ENCODE measurements at places on chromosomes 1 and 21. TPM values are rescaled to one million over a fixed set of nuclear protein-coding genes. Genes with fewer than 3 reads are reported as not detected.

Gene PARP1
- 62.9 TPM for total RNA-seq

Gene MANEAL
- total RNA-seq: 2.1 TPM

Gene MFAP2
- total RNA-seq: 118 TPM

Gene NID1
- 323 TPM for total RNA-seq

Gene RAB25
- not detected for total RNA-seq

Gene SPRR3
- total RNA-seq: not detected

Gene HIVEP3
- total RNA-seq: 0.93 TPM

Gene IVNS1ABP
- 9.5 TPM for total RNA-seq

Gene ZYG11A
- total RNA-seq: 0.23 TPM

Gene TMPRSS15
- not detected for total RNA-seq

Gene RGS16
- total RNA-seq: 0.23 TPM

Gene OR2T6
- not detected for total RNA-seq

Gene CELA2A
- not detected for total RNA-seq

Gene TSSK3
- total RNA-seq: not detected

Gene SYCP1
- not detected for total RNA-seq

Gene NUAK2
- 4.6 TPM for total RNA-seq

Gene RIPPLY3
- not detected for total RNA-seq

Gene PCP4
- total RNA-seq: not detected

Gene SLC44A5
- total RNA-seq: 0.26 TPM

Gene OR2G6
- total RNA-seq: not detected

Gene OR2M5
- not detected for total RNA-seq

Gene IL19
- total RNA-seq: not detected

Gene ZSWIM5
- total RNA-seq: under 0.01 TPM

Gene UBL4B
- total RNA-seq: 0.51 TPM

Gene DNAI4
- 4.1 TPM for total RNA-seq

Gene GSTM2
- 78.2 TPM for total RNA-seq

Gene FCRL6
- not detected for total RNA-seq

Gene BGLAP
- not detected for total RNA-seq

Gene TFF3
- total RNA-seq: 0.82 TPM

Gene BRDT
- total RNA-seq: not detected

Gene EPB41
- 2.5 TPM for total RNA-seq

Gene TMEM240
- 6.1 TPM for total RNA-seq

Gene NPPA
- not detected for total RNA-seq

Gene FCER1A
- total RNA-seq: not detected

Gene LPAR3
- 0.58 TPM for total RNA-seq

Gene LRRC38
- total RNA-seq: not detected

Gene MYBPH
- total RNA-seq: 0.93 TPM

Gene ZNF593OS
- not detected for total RNA-seq

Gene MPL
- total RNA-seq: not detected

Gene KDF1
- not detected for total RNA-seq

Gene PALMD
- 1.2 TPM for total RNA-seq

Gene NBPF6
- total RNA-seq: not detected

Gene EPHB2
- 10.1 TPM for total RNA-seq

Gene PLA2G5
- total RNA-seq: 7.5 TPM

Measured in pericardium fibroblast (primary cell).